ENCODE measurements at places on chromosomes 4 and X.

GRCh38 chr4:38958453-38959190, 73.6 kb downstream of the TMEM156 start:
- no peak for DNase-seq

DNA sequence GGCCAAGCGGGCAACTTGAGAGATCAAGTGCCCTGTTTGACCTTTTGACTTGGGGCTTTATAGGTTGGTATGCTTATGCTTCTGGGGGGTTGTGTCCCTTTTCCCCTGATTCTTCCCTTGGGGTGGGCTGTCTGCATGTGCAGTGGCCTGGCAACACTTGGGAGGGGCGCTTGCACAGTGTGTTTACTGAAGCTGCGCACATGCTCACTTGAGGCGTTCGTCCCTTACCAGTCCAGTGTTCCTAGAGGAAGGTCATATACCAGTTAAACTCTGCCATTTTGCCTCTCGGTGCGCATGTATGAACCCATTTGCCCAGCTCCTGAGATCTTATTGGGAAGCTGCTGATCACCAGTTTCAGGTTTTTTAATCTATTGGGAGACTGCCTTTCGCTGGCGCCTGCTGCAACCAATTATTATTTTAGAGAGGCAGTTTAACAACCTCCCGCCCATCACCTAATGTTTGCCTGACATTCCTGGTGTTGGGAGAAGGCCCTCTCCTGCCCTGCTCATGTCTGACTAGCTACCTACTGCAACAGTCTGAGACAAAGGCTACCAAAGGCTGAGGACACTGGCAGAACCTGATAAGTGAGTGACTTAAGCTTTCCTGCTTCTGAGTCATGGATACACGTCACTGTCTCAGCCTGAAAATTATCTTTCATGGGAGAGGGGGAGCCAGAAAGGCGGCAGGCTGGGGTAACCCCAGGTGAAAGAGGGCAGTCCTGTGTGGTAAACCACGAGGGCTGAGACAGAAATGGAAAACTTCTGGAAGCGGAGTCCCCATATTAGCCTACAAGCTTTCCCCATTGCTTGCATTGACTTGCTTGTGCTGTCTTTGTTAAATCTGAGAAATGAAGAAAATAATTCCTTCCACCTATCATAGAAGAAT, 97.6 kb downstream of the CPE start:
- DNase-seq, result no peak

DNA sequence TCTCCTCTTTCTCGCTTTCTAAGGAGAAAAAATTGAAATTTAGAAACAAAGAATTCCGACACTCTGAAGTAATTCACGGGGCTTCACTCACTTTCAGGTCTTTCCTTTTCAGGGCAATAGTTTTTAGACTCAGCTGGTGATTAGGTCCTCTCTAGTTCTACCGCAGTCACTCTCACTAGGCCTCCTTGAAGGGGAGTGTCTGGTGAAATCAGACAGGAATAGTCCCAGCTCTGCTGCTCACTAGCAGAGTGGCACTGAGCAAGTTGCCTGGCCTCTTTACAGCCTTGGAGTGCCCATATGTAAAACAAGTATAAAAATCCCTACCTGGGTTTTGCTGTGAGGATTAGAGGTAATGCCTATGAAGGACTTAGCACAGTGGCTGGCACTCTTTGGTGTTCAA, 64.1 kb downstream of the NEUROG2 start:
- DNase-seq, result no peak

DNA sequence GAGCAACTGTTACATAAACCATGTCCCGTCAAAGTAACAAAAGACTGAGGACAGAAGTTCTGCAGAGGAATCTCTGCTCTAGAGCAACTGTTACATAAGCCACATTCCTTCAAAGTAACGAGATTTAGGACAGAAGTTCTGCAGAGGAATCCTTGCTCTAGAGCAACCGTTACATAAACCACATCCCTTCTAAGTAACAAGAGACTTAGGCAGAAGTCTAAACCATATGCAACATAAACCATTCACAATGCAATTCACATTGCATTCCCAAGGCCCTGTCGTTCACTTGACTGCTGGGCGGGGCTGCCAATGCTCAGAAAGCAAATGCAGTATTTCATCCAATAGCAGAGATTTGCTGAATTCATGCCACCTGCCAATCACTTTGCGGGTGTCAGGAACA, 124.4 kb upstream of the PUDP start:
- DNase-seq, result no peak

DNA sequence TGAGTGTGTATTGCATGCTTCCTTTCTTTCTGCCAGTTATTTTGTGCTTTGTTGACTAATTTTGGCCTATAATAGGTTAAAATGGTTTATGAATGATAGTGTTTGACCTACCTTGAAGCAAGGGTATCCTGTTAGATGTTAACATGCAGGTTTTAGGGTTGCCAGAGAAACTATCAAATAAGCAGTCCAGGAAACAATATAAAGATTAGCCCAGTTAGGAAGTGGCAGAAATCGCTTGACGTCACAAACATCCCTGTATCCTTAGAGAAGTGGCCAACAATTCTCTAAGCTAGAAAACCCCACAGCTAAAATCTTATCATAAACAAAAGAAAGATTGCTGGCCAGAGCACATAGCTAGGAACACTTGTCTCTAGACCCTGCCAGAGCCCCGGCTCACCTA, 3.8 kb downstream of the NAP1L5 start:
- no peak for DNase-seq

- no peak for DNase-seq
These were observed 70.5 kb downstream of the RPS3A start for GRCh38 chr4:151169900-151170299.

GRCh38 chr4:100754751-100755150, 236.9 kb upstream of the EMCN start:
- DNase-seq, result no peak
